ENCODE measurements at places on chromosomes 13 and 19. TPM values are rescaled to one million over a fixed set of nuclear protein-coding genes. Genes with fewer than 3 reads are reported as not detected.

Gene SIGLEC8
- total RNA-seq = 1.3 TPM

Gene KLK2
- 3.8 TPM for total RNA-seq

Gene C19orf67
- total RNA-seq = 0.64 TPM

Gene ONECUT3
- not detected for total RNA-seq

Gene KLK12
- total RNA-seq = not detected

Gene PLPP2
- 190 TPM for total RNA-seq

Gene ZNF285
- 0.95 TPM for total RNA-seq

Gene ATP4B
- not detected for total RNA-seq
